Dermis blood vessel endothelial cell (primary cell): ENCODE measurements at places on chromosomes 2 and 18. TPM values are rescaled to one million over a fixed set of nuclear protein-coding genes. Genes with fewer than 3 reads are reported as not detected.
A peak's percentile ranks its signal among the peaks of the same experiment; 100 is the strongest.

ALPI gene
- total RNA-seq: not detected in 2 replicates

- DNase-seq: no peak
These were observed 40.9 kb downstream of the MTHFD2 start for GRCh38 chr2:74239346-74239745.

- DNase-seq: no peak
These were observed 164.1 kb upstream of the GATA6 start for GRCh38 chr18:22005191-22005841.

DNA sequence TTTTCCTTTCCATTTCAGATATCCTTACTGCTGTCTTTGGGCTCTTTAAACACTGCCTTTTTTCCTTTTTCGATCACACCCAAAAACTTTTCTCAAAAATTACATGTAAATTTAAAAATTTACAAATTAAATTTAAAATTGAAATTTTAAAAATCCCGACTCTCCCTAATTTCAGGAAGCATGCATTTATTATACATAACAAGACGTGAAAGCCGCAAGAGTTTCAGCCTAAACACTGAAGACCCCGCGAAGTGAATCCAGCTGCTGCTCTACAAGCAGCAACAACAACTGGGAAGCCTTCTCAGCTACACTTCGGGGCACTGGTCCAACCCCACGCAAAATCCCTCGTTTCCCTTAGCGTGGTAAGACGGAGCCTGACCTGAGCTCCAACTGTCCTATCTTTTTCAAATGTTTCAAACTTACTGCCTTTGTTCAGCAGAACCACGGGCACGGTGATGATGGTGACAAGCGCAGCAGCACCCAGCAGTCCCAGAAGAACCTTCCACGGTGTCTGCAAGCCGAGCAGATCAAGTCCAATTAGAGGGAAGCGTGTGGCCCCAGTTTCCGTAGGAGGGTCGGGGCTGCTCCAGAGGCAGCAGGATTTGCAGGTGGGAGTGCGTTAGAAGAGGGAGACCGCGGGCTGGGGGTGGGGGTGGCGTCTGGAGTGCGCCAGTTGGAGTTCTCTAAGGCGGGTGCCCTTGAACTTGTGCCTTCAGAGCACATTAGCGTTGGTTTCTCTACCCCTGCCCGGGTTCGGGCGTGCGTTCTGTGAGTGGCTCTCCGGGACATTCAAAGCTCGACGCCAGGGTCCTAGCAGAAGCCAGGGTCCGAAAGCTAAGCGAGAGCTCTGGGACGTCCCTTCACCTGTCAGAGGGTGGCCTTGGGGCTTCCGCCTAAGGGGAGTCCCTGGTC lies 783 bp downstream of the DPP4 start:
- peak; percentile 43 for DNase-seq

COLEC12 gene
- 45.1 and 64.2 TPM in 2 replicates for total RNA-seq

GRCh38 chr18:40079786-40080185 lies 1875.2 kb upstream of the PIK3C3 start:
- DNase-seq: no peak

ASIC4 gene
- total RNA-seq: not detected in 2 replicates

DNA sequence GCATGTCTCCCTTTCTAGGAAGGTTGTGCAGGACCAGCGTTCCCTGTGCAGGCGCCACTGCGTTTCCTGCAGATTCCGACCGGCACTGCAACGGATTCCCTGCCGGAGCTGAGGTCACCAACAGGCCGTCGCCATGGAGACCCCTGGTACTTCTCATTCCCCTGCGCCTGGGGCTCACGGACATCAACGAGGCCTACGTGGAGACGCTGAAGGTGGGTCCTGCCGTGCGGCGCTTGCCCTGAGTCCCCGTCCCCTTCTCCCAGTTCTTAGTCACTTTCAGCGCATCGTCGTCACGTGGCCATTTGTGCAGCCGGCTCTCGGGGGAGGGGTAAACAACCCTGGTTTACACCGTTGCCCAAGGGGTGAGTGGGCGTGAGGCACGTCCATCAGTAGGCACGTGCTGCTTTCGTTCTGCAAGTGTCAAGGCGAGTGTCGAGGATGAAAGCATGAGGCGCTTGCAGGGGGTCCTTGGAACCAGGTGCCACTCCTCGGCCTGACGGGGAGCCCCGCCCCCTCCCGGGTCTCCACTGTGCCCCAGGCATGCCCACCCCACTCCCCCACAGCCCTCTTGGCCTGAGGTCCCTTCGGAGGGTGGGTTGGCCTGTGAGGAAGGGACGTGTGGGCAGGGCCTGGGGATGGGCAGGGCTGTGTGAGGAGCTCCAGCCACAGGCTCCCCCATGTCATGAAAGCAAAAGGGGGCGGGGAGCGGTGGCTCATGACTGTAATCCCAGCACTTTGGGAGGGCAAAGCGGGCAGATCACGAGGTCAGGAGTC lies 19.8 kb downstream of the DTYMK start:
- peak; percentile 87 for DNase-seq
